Foreskin keratinocyte (primary cell): ENCODE measurements at places on chromosomes 5 and 9. TPM values are rescaled to one million over a fixed set of nuclear protein-coding genes. Genes with fewer than 3 reads are reported as not detected.

The PCDHA6 gene
- not detected in 2 replicates for total RNA-seq

The TICAM2 gene
- 1.2 and 1.4 TPM in 2 replicates for total RNA-seq

The SPEF2 gene
- total RNA-seq = 1.8 and 2.0 TPM in 2 replicates

The RIC1 gene
- 15.6 TPM in 2 replicates for total RNA-seq

The PCDHB13 gene
- 0.07 TPM in 1 of 2 replicates, not detected in the other for total RNA-seq

The NPR2 gene
- total RNA-seq = 6.7 and 10.7 TPM in 2 replicates

The TRAF1 gene
- total RNA-seq = 0.78 and 0.99 TPM in 2 replicates

The PCBD2 gene
- total RNA-seq = 4.6 and 4.8 TPM in 2 replicates

The JAKMIP2 gene
- total RNA-seq = not detected in 2 replicates

The HTR1A gene
- total RNA-seq = not detected in 2 replicates
